ENCODE measurements at places on chromosomes 13 and 19.

- no peak for DNase-seq
Observed at GRCh38 chr19:17626456-17627015, 61.6 kb downstream of the UNC13A start.

GRCh38 chr13:48648446-48648845 is 5.3 kb upstream of the CYSLTR2 start:
- no peak for DNase-seq

DNA sequence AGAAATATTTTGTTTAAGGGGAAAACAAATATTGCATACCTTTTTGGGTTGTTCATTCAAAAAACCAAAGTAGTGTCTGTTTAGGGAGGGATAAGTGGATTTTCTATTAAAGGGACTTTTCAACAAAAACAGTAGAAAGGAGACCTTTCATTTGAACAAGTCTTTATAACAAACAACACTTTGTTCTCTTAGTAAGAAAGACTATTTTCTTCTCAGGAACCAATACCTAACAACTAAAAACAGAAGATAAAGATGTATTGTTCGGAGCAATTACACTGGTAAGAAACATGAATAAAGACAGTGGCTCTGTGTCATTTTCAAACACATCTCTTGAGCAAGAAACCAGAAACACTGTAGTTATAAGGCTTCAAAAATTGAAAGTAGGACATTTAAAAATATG is 1610.1 kb upstream of the PCDH20 start:
- no peak for DNase-seq

DNA sequence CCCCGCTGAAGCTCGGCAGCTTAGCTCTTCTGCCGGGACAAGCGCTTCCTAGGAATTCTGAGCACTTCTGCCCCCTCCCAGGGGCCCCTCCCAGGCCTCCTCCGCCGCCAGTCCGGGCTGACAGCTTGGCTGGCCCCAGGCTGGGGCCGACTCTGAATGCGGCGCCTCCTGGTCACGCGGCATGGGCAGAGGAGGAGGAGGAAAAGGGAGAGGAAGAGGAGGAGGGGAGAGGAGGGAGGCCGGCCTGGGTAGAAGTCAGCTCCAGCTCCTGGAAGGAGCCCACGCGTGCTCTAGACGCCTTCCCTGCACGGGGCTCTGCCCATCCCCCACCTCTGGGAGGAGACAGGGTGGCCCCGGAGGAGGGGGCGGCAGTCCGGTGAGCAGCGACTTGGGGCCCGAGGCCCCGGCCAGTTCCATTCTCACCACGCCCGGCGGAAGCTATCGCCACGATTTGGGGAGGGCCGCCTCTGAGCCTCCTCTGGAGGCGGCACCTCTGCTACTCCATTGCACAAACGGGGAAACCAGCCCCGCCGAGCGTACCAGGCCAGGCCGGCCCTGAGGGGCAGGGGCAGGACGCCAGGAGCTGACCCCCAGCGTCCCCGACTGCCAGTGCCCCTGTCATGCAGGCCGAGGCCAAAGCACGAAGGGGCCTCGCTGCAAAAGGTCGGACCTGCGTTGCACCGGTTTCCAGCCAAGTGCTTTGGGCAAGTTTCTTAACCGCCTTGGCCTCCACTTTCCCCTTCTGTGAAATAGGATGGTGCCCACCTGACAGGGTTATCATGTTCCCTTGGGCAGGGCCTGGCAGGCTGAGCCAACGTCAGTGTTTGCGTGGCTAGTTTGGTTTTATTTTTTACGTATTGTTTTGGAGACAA is 31.6 kb downstream of the CCNE1 start:
- DNase-seq = no peak

- peak; percentile 19 for DNase-seq
Observed at GRCh38 chr13:110340812-110341444, 33.8 kb downstream of the COL4A2 start.

- DNase-seq = no peak
Observed at GRCh38 chr13:31413516-31413915, 213.7 kb downstream of the B3GLCT start.

- peak; percentile 53 for DNase-seq
Observed at GRCh38 chr13:29771247-29771646, 79.2 kb downstream of the UBL3 start.

DNA sequence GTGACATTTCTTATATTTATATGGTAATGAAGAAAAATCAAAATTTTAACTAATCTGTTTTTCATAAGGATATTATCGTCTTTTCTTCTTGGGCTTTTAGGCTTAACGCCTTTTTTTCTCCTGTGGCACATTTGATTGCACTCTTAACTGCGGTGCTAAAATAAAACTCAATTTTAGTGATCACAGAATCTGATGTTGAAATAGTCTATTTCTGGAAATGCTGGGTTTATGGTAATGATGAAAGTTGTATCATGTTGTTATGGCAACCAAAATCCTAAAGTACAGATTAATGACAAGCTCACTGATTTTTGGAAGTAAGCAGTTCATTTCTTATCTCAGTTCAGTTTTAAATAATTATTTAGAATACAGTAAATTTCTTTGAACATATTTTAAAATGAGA is 85.3 kb downstream of the COG6 start:
- no peak for DNase-seq

DNA sequence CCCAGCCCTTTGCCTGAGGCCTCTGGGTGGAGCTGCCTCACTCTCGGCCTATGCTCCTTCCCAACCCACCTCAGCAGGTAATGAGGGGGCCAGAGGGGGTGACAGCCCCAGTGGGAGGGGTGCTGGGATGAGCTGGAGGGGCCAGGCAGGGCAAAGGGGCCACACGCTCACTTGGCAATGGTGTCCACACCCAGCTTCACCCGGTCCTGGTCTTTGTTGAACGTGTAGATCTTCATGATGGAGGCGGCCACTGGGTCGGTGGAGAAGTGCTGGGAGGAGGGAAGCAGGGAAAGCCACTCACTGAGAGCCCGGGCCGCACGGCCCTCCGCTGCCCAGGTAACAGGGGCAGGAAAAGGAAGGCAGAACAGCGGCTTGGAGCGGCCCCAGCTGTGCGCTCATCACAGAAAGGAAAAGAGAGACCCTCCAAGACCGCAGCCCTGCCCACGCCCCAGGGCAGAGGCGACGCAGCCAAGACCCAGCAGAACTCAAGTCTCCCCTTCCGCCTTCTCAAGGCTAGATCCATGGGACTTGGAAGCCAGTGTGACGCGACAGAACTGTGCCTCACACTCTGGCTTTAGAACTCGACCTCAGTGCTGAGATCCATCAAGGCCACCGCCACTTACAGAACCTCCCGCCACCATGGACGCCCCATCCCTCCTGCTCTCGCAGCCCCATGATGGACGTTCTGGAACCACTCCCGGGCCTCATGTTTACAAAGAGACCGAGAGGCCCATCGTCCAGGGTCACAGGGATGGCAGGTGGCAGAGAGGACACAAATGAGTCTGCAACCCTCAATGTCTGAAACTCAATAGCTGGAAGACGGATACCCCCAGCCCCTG is 9.2 kb downstream of the UBXN6 start:
- no peak for DNase-seq

Measured in CD4-positive, alpha-beta T cell treated with Interleukin-15 for 4 hours (primary cell).